Placental pericyte (primary cell): ENCODE measurements at places on chromosomes 2 and 18. TPM values are rescaled to one million over a fixed set of nuclear protein-coding genes. Genes with fewer than 3 reads are reported as not detected.

RIT2 gene
- total RNA-seq = not detected in 2 replicates

PGAP1 gene
- 3.3 and 9.0 TPM in 2 replicates for total RNA-seq

TNP1 gene
- total RNA-seq = not detected in 2 replicates

EML6 gene
- 2.2 and 3.0 TPM in 2 replicates for total RNA-seq

VIL1 gene
- total RNA-seq = not detected in 2 replicates

ABCB11 gene
- total RNA-seq = not detected in 2 replicates

SRD5A2 gene
- total RNA-seq = not detected in 2 replicates

G6PC2 gene
- total RNA-seq = not detected in 2 replicates

DNAJC5G gene
- total RNA-seq = not detected in 2 replicates

GULP1 gene
- 79.6 and 80.5 TPM in 2 replicates for total RNA-seq

SIGLEC15 gene
- total RNA-seq = 1.1 and 4.7 TPM in 2 replicates

BBS5 gene
- 4.8 and 9.3 TPM in 2 replicates for total RNA-seq

PFN4 gene
- 0.29 and 0.88 TPM in 2 replicates for total RNA-seq

C1GALT1C1L gene
- 0.29 TPM in 1 of 2 replicates, not detected in the other for total RNA-seq

GTF2A1L gene
- 0.43 and 0.66 TPM in 2 replicates for total RNA-seq

PLEKHM3 gene
- total RNA-seq = 10.1 and 13.6 TPM in 2 replicates

ECEL1 gene
- total RNA-seq = not detected in 2 replicates

ZBTB7C gene
- total RNA-seq = under 0.01 and 0.22 TPM in 2 replicates
